ENCODE measurements at places on chromosomes 11 and 22. TPM values are rescaled to one million over a fixed set of nuclear protein-coding genes. Genes with fewer than 3 reads are reported as not detected.
A peak's percentile ranks its signal among the peaks of the same experiment; 100 is the strongest.

- no peak for DNase-seq
Measured at GRCh38 chr22:33781411-33781810, 138.9 kb downstream of the LARGE1 start.

DNA sequence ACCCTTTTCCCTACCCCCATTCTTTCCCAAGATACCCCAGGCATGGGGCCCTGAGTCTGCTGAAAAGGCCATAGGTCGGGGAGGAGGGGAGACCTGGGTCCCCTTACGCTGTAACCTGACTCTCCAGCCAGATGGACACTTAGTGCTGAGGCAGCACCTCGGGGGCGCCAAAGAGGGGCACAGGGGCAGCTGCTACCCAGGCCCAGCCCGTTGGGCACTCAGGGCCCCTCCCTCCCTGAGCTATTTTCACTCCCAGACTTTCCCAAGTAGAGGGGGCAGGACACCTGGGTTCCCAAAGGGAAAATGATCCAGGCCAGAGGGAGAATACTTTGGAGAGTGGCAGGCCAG, 933 bp downstream of the ACTN3 start:
- DNase-seq: peak; percentile 88

DNA sequence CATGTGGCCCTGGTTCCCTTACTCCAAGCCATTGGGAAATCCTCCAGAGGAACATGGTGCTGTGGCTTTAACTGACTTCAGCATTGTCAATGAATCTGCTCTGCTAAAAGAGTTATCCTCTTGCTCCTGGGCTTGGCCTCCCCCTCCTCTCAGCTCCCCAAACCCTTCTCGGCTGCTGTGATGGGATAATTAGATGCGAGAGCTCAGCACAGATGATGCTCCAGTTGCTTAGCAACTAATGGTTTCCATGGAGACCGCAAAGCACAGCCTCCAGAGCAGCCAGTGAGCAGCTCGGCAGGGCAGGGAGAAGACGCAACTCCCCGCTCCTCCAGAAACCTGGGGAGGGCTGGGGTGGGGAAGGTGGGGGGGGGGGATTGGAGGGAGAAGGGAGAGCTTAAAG, 2.8 kb upstream of the UPK2 start:
- peak; percentile 94 for DNase-seq

DNA sequence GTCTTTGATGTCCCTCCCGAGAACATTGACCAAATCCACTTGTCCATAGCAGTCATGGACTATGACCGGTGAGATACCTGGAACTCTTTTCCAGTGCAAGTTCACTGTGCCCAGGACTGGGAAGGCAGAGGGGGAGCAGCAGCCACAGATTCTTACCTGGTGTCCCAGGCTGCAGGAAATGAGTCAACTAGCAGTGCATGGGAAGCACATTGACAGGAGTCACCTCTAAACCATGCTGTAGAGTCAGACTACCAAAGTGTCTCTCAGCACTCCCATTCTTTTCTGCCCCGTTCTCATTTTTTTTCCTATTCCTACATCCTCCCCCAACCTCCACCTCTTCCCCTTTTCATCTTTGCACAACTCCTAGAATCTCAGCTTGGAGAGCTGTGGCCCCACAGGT, 67.2 kb upstream of the OLFML1 start:
- no peak for DNase-seq

GRCh38 chr22:39314251-39314971, 5.0 kb downstream of the RPL3 start:
- no peak for DNase-seq

- no peak for DNase-seq
Measured at GRCh38 chr11:125319649-125320048, 155.1 kb downstream of the PKNOX2 start.

- no peak for DNase-seq
Measured at GRCh38 chr11:75066061-75066460, 30.6 kb downstream of the OR2AT4 start.

DNA sequence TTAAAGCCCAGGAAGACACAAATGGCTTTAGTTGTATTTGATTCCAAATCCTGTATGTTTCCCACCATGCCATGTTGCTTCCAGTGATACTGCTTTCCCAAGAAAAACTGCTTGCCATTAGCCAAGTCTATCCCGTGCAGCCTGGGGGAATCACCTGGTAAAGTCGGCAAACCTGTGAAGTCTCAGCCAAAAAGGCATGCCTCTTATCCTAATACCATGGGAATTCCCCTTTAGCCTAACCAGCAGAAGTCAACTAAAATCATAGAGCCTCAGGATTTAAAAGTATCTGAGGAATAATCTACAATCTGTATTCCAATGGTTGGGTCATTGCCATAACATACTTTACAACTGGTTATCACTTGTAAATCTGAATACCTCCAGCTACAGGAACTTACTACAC, 869.4 kb downstream of the DLG2 start:
- DNase-seq: no peak

GRCh38 chr22:23570681-23571080, 9.4 kb downstream of the IGLL1 start:
- no peak for DNase-seq

MRGPRX3 gene
- total RNA-seq: not detected

GRIA4 gene
- total RNA-seq: 3.7 TPM

SYT7 gene
- total RNA-seq: 4.4 TPM

CCDC15 gene
- total RNA-seq: 7.4 TPM
